ENCODE measurements at places on chromosomes 16 and 17.

GRCh38 chr17:20284022-20284421 is 183.3 kb downstream of the LGALS9B start:
- no peak for DNase-seq

- peak; percentile 41 for DNase-seq
These were observed 12.8 kb downstream of the CRISPLD2 start for GRCh38 chr16:84832488-84833143.

DNA sequence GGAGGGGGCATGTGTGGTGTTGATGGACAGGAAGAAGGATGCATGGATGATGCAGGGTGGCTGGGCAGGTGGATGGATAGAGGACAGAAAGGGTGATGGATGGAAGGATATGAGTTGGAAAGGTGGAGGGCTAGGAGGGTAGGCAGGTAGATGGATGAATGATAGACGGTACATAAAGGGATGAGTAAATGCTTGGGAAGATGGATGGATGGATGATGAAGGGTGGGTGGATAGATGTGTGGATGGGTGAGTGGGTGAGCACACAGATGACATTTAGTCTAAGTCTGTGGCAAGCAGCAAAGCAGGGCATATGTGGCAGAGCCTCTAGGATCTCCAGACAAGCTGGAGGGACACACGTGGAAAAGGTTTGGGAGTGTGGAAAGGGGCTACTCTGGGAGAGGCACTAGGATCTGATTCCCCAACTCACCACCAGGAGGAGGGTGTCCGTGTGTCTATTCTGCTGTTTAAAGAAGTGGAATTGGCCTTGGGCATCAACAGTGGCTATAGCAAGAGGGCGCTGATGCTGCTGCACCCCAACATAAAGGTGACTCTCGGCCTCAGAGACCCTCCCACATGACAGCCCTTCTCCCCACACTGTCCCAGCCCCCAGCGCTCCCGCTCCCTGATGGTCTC is 8.2 kb downstream of the PLD2 start:
- no peak for DNase-seq

GRCh38 chr17:43416998-43417890 is 18.5 kb downstream of the ARL4D start:
- DNase-seq = no peak

GRCh38 chr16:86585821-86586611 is 7.7 kb downstream of the FOXL1 start:
- peak; percentile 71 for DNase-seq

- no peak for DNase-seq
These were observed 35.4 kb downstream of the WSCD1 start for GRCh38 chr17:6105649-6106007.

DNA sequence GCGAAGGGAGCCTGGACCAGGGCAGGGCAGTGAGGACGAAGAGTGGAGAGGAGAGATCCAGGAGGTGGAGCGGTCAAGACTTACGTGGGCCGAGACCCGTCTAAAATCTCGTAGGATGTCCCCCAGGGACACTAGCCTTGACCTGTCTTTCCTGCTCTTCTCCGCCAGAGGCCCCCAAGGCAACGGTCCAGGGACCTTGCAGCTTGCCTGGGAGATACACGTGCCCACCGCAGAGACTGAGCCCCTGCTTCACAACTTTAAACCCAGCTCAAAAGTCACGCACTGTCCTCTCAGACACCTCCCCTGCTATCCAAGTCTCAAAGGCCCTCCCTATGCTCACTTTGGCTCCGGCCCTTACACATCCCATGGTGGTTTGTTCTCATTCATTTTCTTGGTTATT is 9.4 kb downstream of the TIGD7 start:
- no peak for DNase-seq

DNA sequence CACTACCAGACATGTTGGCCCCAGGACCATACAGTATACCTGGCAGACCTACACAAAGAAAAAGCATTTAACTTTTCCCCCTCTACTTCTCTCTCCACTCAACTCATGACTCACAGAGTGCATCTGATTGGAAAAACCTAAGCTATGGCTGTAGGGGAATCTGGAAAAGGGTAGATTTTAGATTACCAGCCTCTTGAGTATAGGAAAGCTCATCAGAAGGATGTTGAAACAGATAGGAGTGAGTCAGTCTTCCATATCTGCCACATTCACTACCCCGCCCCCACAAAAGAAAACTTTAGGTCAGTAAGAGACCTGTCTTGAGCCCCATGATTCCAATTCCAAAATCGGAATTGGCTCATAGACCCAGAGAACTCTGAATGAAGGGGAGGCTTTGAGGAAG is 12.3 kb downstream of the KRT9 start:
- DNase-seq = no peak

DNA sequence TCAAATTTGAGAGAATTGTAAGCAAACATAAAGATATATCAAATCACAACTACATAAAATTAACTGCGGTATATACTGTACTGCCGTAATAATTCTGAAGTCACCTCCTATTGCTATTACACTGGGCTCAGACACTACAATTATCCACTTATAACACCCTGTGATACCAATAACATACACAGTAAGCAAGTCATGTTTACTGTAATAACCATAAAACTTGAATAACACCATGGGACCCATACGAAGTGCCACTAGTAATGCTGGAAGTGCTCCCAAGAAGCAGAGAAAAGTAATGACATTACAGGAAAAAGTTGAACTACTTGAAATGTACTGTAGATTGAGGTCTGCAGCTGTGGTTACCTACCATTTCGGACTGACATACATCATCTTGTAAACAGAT is 24.0 kb downstream of the CMC2 start:
- DNase-seq = no peak

DNA sequence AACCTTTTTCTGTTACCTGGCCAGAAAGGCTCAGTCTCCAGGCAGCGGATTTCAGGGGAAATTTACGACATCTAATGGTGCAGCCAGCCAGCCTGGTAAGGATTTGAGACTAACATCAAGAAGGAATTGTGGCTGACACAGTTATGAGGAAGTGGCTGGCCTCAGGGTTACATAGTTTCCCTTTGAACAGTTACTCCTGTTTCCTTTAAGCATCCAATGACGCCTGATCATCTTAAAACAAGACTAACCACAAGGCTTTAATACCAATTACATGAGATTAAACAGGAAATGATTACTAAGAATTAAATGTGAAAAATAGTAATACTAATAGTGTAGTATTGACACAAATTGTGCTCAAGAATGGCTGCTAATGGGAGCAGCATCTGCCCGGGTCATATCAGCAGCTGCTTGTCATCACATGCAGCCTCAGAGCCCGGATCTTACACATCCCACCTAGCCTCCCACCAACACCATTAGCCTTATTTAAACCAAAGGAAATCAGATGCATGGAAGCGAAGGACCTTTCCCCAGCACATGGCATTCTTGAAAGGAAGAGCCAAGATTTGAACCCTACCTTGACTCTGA is 431.8 kb downstream of the PMP22 start:
- DNase-seq = no peak

GRCh38 chr17:55278173-55278961 is 13.6 kb downstream of the HLF start:
- no peak for DNase-seq

GRCh38 chr17:34639706-34640425 is 60.5 kb downstream of the TMEM132E start:
- no peak for DNase-seq

DNA sequence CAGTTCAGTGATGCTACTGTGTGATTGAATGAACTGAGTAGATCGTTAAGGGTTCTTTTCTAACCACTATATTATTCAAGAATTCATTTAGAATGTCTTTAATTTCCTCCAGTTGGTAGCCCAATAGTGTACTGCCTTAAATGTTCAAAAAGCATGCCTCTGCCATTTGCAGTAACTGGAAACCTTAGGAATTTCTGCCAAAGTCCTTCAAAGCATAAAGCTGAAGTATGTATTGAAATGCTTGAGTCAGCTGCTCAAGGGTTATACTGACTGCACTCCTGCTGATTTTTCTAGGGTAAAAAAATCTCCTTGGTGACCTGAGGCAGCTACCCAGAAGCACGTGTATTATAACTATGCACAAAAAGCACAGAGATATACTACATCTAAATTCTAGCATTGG is 56.5 kb downstream of the SNTB2 start:
- no peak for DNase-seq

DNA sequence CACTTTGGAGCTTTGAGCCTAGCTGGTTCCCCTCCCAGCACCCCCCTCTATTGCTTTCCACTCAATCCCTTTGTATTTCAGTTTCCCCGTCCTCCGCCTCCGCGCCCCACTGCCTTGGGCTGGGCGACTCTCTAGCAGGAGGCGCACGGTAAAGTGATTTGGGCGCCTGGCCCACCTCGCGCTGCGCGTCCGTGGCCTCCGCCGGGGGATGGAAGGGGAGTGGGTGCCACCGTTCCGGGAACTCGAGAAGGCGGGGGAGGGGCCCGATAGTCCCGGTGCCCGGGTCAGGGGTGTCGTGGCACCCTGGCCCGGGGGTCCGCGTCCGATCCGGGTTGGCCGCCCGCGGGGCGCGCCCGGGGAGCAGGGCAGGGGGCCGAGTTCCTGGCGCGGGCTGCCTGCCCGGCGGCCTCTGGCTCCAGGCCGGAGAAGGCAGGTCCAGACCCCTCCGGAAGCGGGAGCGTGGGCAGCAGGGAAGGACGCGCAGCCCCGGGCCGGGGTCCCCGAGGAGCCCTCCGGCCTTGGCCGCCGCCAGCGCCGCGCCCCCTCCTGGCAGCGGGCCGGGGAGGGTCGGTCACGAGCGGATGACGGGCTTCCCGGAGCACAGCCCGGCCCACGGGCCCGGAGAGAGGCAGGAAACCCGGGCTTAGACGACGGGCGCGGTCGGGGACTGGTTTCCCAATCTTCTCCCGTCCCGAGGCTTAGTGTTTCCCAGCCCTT is 15.8 kb downstream of the MEOX1 start:
- no peak for DNase-seq

GRCh38 chr17:30241051-30241450 is 5.6 kb upstream of the SLC6A4 start:
- DNase-seq = no peak

GRCh38 chr17:2155573-2155972 is 100.7 kb downstream of the HIC1 start:
- no peak for DNase-seq

- DNase-seq = no peak
These were observed 109.4 kb downstream of the ZNF423 start for GRCh38 chr16:49746545-49746944.

DNA sequence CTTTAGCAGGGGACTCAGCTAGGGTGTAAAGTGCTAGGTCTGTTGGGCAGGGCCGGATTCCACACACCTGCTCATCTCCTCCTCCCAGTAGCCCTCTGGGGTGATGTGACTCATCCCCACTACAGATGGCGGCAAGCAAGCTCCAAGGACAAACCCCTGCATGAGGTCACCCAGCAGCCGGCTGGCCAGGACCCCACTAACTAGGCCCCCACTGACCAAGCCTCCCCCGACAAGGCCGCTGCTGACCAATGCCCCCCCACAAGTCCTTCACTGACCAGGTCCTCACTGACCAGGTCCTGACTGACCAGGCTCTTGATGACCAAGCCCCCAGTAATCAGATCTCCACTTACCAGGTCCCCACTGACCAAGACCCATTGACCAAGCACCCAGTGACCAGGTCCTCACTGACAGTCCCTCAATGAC is 36.7 kb downstream of the TNFRSF13B start:
- DNase-seq = no peak

- DNase-seq = no peak
These were observed 5.3 kb upstream of the MKS1 start for GRCh38 chr17:58224315-58224714.

GRCh38 chr17:67779098-67779672 is 46.1 kb upstream of the BPTF start:
- DNase-seq = no peak

DNA sequence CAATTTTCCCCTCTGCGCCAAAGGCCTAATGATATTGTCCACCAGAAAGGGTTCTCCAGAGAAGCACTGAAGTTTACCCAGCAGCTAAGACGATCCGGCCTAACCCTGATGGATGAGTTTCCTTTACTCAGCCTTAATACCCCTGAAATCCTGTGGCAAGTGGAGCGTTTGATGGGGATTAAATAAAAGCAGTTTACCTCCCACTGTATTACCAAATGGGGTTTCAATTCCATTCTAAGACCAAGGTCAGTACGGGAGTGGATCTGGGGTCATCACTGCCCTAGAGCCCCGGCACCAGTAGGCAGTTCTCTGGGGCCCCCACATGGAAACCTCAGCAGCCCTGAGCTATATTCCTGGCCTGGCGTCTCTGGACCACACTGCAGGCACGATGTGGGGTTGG is 97.1 kb upstream of the NOL11 start:
- DNase-seq = no peak

GRCh38 chr16:68528233-68528632 is 10.9 kb upstream of the ZFP90 start:
- no peak for DNase-seq

DNA sequence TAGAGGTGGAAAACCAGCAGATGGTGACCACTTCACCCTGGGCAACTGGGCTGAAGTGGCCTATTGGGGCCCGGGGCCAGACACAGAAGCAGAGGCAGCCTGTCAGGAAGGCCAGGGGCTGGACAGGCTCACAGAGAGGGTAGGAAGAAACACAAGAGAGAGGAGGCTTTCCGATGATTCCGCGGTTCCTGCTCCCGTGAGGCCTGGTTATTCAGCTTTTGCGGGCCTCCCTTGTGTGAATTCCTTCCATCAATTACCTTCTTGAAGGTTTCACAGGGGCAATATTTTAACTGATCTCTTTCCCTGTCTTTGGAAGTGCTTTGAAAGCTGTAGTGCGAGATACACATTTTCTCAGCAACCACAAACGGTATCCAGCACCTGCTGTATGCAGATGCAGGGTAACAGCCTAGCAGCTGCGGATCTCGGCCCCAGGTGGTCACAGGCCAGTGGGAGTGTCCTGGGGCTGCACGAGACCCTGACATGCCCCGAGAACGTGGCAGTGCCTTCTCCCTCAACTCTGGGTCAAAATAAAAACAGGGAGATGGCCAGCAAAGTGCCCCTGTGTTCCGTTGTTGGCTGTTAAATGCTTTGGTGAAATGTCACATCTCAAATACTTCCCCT is 11.6 kb upstream of the CMIP start:
- DNase-seq = no peak

GRCh38 chr17:67466251-67466796 is 89.2 kb downstream of the PITPNC1 start:
- DNase-seq = no peak

- no peak for DNase-seq
These were observed 8.0 kb upstream of the TOP2A start for GRCh38 chr17:40425741-40426140.

DNA sequence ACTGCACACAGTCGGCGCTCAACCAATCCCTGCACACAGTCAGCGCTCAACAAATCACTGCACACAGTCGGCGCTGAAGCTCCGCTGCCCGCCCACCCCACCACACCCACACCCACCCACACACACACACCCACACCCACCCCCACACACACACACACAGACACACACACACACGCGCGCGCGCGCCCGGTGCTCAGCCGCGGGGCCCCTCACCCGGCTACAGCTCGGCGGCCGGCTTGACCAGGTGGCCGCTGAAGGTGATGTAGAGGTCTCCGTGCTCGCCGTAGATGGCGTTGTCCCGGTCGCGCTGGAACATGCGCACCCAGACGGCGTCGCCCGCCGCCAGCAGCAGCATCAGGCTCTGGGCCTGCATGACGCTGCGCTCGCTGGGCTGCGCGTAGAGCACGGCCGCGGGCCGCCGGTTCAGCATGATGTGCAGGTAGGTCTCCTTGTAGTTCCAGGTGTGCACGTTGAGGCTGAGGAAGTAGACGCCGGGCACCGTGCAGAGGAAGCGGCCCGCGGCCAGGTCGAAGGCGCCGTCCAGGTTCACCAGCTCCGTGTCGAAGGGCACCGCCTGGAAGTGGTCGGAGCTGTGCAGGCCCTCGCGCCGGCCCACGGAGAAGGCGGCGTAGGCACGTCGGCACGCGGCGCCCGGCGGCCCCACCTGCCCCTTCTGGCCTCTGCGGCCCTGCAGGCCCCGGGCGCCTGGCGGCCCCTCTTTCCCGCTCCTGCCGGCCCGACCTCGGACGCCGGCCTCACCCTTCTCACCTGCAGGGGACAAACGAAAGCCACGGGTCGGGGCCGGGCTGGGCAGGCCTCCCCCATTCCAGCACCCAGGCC is 2.5 kb downstream of the C1QTNF8 start:
- no peak for DNase-seq
